ENCODE measurements at places on chromosomes 5 and 9.

- DNase-seq = no peak
These were observed 67.7 kb downstream of the SYK start for GRCh38 chr9:90869361-90869760.

DNA sequence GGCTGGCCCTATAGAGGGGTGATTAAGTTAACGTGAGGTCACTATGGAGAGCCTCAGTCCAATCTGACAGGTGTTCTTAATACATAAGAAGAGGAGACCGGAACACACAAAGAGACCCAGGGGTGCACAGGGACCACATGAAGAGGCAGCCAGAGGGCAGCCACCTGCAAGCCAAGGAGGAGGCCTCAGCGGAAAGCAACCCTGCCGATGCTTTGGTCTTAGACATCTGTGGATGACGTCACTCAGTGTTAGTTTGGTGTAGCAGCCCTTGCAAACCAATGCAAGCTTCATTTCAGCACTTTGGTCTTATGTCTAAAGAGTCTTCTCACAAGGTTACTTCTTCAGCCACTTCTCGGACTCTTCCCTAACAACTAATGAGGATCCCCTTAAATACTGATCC lies 47.6 kb upstream of the GRHPR start:
- DNase-seq = no peak

GRCh38 chr5:16065831-16066230 lies 113.8 kb downstream of the MARCHF11 start:
- DNase-seq = no peak

- DNase-seq = no peak
These were observed 10.2 kb downstream of the BTNL8 start for GRCh38 chr5:180908998-180909731.

GRCh38 chr5:143054480-143054941 lies 284.3 kb downstream of the ARHGAP26 start:
- DNase-seq = no peak

DNA sequence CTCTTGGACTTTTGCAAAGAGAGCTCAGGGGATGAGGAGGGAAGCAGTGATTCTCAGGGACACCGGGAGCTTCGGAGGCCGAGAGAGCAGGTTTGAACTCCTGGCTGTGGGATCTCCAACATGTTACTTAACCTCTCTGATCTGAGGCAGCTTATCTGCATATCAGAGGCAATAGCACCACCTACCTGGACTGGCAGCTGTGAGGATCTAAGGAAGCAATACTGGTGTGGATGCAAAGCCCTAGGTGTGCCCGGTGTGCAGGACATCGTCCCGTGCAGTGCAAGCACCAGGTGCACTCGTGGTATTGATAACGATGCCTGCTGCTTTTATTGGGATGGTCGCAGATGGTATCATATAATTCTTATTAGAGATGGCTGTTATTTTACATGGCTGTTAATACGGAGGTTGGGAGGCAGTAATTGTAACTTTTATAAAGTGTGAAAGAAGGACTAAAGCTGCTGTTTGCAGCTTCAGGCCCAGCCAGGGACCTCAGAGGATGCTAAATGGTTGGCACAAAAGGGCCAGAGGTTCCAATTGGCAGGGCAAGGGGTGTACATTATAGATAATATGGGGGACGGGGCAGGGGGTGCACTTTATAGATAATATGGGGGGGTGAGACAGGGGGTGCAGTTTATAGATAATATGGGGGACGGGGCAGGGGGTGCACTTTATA lies 14.9 kb downstream of the COL5A1 start:
- DNase-seq = no peak

- DNase-seq = no peak
These were observed 27.6 kb downstream of the TLX3 start for GRCh38 chr5:171336521-171337209.

DNA sequence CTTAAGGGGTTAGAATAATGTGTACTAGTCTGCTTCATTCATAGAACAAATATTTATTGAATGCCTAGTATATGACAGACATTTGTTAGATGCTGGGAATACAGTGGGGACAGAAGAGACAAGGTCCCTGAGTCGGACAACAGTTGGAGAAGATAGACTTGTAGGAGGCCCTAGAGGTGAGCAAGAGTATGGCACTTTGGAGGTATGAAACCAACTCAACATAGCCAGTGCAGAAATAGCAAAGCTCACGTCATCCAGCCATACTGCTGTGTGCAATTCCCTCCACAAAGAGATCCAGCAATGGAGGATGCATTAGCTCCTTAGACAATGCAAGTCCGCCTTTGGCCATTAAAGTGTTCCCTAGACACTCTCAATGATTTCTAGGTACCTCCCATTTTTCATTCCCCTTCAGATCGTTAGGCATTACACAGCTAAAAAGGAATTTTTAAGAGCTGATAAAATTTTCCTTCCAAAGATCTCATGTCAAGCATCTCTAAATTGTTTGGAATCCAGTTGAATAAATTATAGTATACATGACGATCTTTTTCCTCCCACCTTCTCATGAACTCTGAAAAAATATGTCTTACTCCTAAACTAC lies 1949.6 kb upstream of the WWC1 start:
- DNase-seq = no peak

GRCh38 chr9:122276096-122276495 lies 11.4 kb downstream of the MRRF start:
- no peak for DNase-seq

DNA sequence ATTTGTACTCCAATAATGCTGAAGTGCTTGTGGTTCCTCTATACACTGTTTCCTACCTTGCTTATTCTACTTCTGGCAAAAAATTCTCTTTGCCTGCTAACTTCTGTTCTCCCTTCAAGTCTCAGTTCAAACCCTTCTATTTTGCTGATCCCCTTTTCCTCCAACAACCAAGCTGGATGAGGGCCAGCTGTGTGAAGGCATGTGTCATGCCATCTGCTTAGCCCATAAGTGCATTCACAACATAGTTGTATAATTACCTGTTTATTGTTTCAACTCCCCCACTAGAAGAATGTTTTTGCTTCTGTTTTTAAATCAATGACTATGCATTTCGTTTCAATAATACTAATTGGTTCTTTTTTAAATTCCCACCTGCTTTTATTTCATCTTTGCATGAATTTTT lies 1951.4 kb upstream of the WWC1 start:
- DNase-seq = no peak

DNA sequence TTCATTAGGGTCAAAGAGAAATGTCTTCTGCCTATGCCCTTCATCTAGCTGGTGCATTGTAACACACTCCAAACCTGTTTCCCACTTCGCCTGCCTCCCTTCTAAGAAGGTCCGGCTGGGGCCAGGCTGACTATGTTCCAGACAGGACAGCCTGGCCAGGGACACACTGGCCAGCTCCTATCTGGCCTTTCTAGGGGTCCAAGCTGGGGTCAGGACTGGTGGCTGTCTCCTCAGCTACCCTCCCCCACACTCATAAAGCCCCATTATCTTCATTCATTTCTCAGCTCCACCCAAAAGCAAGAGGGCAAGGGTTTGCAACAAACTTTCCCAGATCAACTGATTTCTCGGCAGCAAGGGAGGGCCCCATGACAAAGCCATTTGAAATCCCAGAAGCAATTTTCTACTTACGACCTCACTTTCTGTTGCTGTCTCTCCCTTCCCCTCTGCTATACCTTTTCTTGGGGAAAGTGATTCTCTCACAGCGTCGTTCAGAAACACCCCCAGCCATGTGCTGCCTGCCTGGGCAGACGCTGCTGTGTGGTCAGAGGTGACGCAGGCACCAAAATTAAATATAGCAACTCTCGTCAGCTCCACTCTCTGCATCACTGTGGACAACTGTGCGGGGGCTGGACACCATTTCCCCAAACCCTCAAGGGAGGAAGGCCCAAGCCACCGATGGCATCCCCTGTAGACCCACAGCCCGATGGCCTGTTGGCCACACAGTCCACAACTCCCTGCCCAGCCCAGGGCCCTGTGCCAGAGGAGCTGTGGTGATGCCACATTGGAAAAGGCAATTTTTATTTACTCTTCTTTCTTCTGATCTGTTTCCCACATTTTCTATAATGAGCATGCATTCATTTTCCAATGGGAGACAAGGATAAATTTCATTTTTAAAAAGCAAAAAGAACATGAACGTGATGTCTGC lies 6.1 kb downstream of the IL13 start:
- no peak for DNase-seq

GRCh38 chr5:10595672-10596309 lies 31.9 kb downstream of the ANKRD33B start:
- DNase-seq = peak; percentile 23

GRCh38 chr5:151072630-151073025 lies 8.2 kb downstream of the TNIP1 start:
- no peak for DNase-seq

DNA sequence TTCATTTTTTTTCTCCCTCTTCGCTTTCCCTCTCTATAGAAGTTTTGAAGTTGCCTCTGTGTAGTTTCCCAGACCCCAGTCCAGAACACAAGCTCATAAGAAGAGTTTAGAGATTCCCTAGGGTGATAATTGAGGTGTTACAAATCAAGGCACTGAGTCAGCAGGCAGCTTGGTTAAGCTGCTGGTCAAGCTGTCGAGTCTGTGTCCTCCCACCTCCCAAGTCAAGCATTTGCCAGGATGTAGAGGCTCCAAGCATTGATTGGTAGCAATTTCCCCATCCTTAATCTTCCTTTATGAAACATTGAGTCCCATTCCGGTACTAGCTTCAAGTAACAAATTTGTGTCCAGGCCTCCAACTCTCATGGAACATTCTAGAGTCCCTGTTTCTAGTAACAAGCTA lies 47.5 kb upstream of the SLC1A1 start:
- no peak for DNase-seq

DNA sequence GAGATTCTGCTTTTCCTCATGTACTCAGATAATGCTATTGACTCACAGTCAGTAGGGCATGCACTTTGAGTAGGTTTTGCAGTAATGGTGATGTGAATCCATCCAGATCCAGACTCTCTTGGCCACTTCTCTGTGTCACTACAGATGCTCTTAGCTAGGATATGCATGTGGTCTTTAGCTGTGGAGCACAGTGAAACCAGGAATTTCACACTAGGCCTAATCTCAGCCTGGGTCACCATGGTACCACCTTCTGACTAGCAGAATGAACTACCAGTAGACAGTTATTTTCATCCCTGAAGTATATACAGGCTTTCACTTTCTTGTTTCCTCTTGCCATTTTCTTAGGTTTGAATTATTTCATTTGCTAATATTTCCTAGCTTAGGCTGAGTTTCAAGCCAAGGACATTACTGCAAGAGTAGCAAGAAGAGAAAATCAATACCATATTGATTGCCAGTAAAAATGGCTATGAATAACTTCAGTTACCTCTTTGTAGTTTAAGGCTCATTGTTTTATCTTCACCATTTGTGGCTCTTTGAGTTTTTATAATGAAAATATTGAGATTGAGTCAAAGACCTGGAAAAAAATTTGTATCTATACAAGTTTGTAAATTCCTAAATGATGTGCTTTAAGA lies 28.4 kb upstream of the CSNK1G3 start:
- DNase-seq = no peak

DNA sequence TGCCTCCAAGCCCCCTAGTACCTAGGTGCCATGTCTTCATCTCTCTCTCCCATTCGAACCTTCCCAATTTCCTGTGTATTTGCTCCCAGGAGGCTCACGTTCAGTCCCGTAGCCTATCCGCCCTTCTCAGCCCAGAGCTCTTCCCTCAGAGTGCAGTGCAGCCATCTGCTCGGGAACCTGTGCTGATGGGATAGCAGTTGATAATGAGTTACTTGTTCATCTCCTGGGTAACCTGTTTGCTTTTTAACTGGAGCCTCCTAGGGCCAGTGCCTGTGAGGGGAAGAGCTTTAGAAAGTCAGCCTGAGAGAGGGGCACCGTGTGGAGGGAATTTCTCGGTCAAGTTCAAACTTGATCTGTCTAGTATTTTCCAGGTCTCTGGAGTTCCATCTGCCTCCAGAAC lies 229.8 kb upstream of the IL12B start:
- DNase-seq = no peak

DNA sequence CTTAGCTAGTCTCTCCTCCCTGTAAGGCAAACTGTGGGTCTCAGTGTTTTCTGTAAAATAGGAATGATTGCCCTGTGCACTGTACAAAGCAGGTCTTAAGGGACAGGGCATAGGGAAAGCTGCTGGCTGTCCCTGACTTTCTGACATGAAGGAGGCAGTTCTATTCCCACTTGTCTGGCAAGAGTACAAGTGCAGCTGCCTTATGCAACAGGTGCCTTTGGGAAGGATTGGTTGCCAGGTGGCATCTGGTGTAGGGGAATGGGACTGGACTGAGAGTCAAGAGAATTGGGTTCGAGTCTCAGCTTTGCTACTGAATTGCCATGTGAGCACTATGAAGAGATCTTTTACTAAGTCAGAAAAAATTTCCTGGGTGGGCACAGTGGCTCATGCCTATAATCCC lies 10.0 kb downstream of the BSPRY start:
- no peak for DNase-seq

DNA sequence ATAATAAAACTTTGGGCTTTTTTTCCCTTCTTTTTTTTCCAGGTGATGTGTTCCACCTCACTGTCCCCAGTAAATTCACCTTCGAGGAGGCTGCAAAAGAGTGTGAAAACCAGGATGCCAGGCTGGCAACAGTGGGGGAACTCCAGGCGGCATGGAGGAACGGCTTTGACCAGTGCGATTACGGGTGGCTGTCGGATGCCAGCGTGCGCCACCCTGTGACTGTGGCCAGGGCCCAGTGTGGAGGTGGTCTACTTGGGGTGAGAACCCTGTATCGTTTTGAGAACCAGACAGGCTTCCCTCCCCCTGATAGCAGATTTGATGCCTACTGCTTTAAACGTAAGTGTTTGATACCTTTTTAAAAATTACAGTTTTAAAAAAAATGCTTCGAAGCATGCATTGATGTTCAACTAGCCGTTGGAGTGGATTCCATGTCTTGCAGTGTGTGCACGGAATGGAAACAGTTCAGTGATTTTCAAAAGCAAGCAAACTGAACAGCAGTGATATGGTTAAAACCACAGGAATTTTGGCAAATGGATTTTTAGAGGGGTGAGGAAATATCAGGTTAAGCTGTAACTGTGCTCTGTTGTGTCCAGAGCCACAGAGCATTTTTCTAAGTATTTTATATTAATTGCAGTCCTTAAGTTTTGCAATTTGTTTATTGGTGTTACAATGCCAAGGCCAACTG lies 40.7 kb downstream of the VCAN start:
- no peak for DNase-seq

DNA sequence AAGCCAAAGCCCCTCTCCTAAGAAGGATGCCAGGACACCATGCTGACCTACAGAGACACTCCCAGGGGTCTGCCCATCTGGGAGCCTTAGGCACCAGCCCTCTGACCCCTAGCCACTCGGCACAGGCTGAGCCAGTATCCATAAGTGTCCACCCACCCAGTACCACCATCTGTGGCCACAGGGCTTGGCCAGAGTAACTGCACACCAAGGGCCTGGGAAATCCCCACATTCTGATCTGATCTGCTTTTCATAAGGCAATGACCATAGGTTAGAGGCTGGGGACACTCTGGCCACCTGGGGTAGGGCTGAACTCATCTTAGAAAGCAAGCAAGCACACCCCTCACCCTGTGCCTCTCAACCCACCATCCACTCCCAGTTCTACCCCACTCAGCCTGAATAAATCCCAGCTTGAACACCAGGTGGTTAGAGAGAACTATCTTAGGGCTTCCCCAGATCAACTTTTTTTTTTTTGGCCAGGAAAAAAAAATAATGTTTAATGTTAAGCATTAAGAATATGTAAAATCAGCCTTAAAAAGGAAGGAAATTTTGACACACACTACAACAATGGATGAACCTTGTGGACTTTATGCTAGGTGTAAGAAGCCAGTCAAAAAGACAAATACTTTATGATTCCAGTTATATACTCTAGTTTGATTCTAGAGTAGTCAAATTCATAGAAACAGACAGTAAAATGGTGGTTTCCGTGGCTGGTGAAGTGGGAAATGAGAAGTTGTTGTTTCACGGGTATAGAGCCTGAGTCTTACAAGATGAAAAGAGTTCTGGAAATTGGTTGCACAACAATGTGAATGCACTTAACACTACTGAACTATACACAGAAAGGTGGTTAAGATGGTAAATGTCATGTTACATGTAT lies 6.2 kb downstream of the GNPDA1 start:
- no peak for DNase-seq

All from stimulated activated CD4-positive, alpha-beta T cell treated with anti-CD3 and anti-CD28 coated beads, TNF-alpha, amount 100 ng/mL, for 48 hours (primary cell).